ENCODE measurements at places on chromosomes 16 and 17.

- H3K27ac ChIP-seq = no peak overlapping the region
- no peak overlapping the region for H3K4me3 ChIP-seq
- H3K36me3 ChIP-seq = no peaks in the 10 kb centered on the region
- no peaks in the 10 kb centered on the region for H3K4me1 ChIP-seq
Observed at GRCh38 chr17:77579131-77579530, 379.4 kb upstream of the TNRC6C start.

DNA sequence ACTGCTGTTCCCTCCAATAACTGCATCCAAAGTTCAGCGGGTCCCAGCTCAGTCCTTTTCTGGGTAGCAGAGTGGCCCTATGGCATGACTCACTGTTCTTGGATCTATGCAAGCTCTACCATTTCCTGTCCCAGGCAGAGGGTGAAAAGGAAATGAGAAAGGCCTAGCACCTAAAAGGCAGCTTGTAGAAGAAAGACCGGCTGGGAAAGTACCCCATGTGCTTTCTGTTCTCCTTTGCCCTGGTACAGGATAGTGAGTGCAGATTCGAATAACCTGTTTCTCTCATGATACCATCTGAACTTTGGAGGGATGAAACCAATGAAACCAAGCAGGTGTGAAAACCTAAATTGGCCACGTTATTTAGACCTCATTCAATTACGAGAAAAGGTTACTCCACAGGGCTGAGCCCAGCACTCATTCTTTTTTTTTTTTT, 12.7 kb upstream of the HASPIN start:
- H3K27me3 ChIP-seq = no peaks in the 10 kb centered on the region
- peak overlapping the region; percentile 87 for H3K27ac ChIP-seq
- peaks cover 83% of the 10 kb centered on the region for H3K4me1 ChIP-seq
- H3K4me3 ChIP-seq = no peak overlapping the region
- no peaks in the 10 kb centered on the region for H3K36me3 ChIP-seq

DNA sequence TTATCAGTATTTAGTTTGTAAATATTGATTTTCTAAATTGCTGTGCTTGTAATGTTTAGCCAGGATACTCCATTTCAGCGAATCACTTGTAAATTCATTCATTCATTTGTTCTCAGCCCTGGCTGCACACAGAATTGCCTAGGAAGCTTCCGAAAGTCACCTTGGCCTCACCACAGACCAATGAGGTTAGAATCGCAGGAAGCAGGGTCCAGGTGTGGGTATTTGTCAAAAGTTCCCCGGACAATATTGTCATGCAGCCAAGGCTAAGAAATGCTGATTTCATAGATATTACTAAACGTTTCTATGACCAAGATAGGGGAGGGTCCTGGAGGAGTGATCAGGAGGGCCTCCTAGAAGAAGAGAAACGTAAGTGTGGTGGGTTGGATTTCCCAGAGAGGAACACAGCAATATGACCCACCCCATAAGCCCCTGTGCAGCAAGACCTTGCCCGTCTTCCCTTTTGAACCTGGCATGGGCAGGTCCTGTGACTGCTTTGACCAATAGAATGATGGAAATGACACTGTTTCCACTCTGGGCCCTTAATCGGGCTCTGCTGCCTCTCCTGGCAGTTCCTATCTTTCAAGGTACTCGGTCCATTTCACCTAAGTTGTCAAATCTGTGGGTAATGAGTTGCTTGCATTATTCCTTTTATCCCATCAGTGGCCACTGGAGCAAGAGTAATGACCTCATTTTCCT, 238.7 kb downstream of the FOXL1 start:
- H3K36me3 ChIP-seq = no peaks in the 10 kb centered on the region
- no peak overlapping the region for H3K27ac ChIP-seq
- no peak for DNase-seq
- no peaks in the 10 kb centered on the region for H3K4me1 ChIP-seq
- H3K27me3 ChIP-seq = no peaks in the 10 kb centered on the region
- H3K4me3 ChIP-seq = no peak overlapping the region

DNA sequence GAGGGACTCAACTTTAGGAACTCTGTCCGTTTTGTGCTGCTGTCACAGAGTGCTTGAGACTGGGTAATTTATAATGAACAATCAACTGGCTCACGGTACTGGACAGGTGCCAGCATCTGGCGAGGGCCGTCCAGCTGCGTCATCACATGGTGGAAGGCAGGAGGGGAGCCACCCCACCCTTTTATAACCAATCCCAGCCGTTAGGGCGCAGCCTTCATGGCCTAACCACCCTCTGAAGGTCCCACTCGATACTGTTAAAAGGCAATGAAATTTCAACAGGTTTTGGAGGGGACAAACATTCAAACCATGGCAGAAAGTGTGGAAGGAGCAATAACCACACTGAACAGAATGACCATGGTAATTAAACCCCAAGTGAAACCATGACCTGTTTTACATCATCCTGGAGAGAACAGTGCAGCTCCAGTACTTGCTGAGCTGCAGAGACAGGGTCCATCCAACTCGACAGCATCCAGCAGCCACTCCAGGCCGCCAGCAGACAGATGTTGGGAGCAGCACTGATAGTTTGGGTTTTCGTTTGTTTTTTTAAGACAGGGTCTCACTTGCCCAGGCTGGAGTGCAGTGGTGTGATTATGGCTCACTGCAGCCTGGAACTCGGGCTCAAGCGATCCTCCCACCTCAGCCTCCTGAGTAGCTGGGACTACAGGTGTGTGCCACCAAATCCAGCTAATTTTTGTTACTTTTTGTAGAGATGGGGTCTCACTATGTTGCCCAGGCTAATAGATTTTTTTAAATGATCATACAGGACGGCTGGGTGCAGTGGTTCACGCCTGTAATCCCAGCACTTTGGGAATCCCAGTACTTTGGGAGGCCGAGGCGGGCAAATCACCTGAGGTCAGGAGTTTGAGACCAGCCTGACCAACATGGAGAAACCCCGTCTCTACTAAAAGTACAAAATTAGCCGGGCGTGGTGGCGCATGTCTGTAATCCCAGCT, 11.0 kb downstream of the CHMP6 start:
- peaks cover 52% of the 10 kb centered on the region for H3K4me1 ChIP-seq
- no peak overlapping the region for H3K4me3 ChIP-seq
- peaks cover 12% of the 10 kb centered on the region for H3K27me3 ChIP-seq
- H3K36me3 ChIP-seq = peaks cover under 1% of the 10 kb centered on the region

DNA sequence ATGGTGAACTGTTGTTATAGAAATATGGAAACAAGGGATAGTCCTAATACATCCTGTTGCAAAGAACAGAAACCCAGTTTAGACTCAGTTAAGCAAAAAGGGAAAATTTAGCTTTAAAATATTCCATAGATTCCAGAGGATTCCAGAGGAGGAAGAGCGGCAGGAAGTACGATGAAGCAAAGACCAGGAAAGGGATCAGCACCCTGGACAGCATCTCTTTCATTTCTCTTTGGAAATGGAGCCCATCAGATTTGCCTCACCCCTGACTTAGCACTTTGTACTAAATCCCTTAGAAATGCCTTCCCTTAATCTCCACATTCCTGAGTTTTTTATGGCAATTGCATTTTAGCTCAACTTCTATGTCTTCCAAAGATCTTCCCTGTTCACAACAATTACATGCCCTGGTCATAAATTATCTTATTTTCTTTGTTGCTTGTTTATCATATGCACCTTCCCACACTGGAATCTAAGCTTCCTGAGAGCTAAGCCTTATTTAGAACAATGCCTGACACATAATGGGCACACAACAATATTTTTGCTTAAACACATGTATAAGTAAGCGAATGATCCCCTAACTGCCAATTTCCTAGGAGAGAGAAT, 150.0 kb upstream of the RBFOX1 start:
- no peak overlapping the region for H3K27ac ChIP-seq
- no peaks in the 10 kb centered on the region for H3K4me1 ChIP-seq
- no peak for DNase-seq
- H3K4me3 ChIP-seq = no peak overlapping the region
- no peaks in the 10 kb centered on the region for H3K27me3 ChIP-seq
- no peaks in the 10 kb centered on the region for H3K36me3 ChIP-seq

- peak overlapping the region; percentile 62 for H3K27ac ChIP-seq
- H3K27me3 ChIP-seq = no peaks in the 10 kb centered on the region
- no peaks in the 10 kb centered on the region for H3K36me3 ChIP-seq
Observed at GRCh38 chr17:41777574-41778188, 8.8 kb downstream of the JUP start.

DNA sequence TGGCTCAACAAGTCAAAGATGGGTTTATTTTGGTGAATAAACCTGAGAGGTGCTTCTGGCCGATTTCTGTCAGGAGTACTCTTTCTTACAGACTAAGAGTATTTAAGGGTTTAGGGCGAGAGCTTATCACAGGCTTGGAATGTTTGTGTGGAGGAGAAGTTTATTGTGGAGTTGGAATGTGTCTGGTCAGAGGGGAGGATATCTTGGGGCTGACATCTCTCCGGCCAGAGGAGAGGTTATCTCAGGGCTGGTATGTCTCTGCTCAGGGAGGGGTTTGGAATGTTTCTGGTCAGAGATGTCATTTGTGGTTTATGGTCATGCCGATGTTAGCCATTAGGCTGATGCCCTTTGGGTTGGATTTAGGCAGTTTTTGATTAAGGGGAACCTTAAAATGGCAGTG, 236.4 kb upstream of the EEF2KMT start:
- DNase-seq = no peak
- peaks cover 12% of the 10 kb centered on the region for H3K27me3 ChIP-seq
- no peak overlapping the region for H3K27ac ChIP-seq
- H3K36me3 ChIP-seq = no peaks in the 10 kb centered on the region
- H3K4me3 ChIP-seq = no peak overlapping the region

GRCh38 chr17:61161615-61162134, 238.0 kb upstream of the TBX2 start:
- no peaks in the 10 kb centered on the region for H3K4me1 ChIP-seq
- no peak overlapping the region for H3K27ac ChIP-seq
- no peaks in the 10 kb centered on the region for H3K36me3 ChIP-seq
- DNase-seq = no peak
- no peaks in the 10 kb centered on the region for H3K27me3 ChIP-seq

- no peaks in the 10 kb centered on the region for H3K27me3 ChIP-seq
- DNase-seq = no peak
- peak overlapping the region; percentile 73 for H3K4me3 ChIP-seq
- peaks cover 7% of the 10 kb centered on the region for H3K36me3 ChIP-seq
- peaks cover 12% of the 10 kb centered on the region for H3K4me1 ChIP-seq
- H3K27ac ChIP-seq = peak overlapping the region; percentile 39
Observed at GRCh38 chr17:65556910-65557348, 4.5 kb downstream of the AXIN2 start.

DNA sequence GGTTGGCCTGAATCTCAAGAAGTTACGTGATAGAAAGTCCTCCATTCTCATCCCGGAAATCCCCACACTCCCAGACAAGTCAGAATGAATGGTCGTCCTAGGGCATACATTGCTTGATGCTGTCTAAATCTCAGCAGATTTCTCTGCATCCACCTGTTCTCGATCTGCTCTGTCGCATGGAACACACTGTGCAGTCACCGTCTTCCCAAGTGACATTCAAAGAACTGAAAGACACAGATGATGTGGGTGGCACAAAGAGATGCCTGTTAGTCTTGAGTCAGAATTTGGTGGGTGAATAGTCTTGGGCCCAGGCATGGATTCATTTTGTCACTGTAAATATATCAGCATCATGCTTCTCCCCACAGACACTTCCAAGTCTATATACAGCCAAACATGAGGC, 518 bp upstream of the KRTAP9-3 start:
- no peak overlapping the region for H3K27ac ChIP-seq
- H3K4me1 ChIP-seq = no peaks in the 10 kb centered on the region
- H3K36me3 ChIP-seq = no peaks in the 10 kb centered on the region
- H3K27me3 ChIP-seq = peaks cover 5% of the 10 kb centered on the region

DNA sequence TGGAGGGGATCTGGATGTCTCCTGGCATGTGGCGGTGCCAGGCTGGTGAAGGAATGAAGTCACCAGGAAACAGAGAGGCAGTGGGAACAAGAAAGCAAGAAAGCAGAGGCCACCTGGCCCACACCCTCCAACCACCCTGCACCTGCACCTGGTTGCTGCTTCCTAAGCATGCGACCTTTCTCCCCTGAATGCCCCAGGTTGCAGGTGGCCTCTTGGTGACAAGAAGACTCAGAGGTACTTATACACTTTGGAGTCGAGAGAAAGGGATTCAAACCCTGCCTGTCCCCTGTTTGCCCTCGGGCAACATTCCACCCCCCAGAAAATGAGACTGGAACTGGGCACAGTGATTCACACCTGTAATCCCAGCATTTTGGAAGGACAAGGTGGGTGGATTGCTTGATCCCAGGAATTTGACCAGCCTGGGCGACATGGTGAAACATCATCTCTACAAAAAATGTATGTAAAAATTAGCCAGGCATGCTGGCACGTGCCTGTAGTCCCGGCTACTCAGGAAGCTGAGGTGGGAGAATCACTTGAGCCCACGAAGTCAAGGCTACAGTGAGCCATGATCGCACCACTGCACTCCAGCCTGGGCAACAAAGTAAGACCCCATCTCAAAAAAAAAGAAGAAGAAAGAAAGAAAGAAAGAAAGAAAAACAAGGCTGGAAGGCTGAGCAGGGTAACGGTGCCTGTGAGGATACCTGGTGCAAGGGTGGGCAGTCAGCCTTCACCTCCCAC, 34.6 kb upstream of the TNRC6C start:
- H3K4me1 ChIP-seq = no peaks in the 10 kb centered on the region
- H3K27me3 ChIP-seq = peaks cover 10% of the 10 kb centered on the region
- DNase-seq = no peak
- H3K27ac ChIP-seq = no peak overlapping the region

DNA sequence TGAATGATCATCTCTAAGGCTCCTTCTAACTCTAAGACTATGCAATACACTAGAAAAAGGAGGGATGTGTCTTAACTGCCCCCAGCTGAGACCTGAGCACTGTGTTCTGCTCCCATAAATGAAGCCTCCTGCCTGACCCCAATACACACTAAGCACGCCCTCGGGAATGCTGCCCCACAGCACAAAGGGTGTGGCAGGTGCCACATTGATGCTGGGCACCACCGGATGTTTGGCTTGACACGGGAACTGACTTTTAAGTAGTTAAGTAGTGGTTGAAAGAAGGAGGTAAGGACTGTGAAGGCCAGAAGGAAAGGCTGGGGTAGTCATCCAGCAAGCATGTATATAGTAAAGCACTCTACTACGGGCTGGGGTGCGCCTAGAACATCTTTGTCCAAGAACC, 4.0 kb downstream of the GSDMA start:
- peak overlapping the region; percentile 63 for H3K27ac ChIP-seq
- no peak overlapping the region for H3K4me3 ChIP-seq
- DNase-seq = no peak
- no peaks in the 10 kb centered on the region for H3K36me3 ChIP-seq
- H3K4me1 ChIP-seq = no peaks in the 10 kb centered on the region

DNA sequence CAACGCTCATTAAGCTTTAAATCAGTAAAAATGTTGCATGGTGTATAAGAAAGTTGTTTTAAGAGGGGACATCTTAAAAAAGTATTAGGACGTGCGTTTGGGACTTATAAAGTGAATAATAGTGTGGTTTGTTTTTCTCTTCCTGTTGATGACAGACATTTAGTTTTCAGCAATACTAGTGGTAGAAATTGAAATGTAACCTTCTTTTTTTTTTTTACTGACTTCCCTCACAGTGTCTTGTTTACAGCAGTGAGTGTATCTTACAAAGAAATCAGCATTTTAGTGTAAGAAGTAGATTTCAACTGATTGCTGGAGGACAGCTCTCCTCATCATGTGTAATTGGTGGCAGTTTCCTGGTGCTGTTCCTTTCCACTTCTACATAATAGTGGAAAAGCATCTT, 39.6 kb downstream of the CYLD start:
- no peaks in the 10 kb centered on the region for H3K27me3 ChIP-seq
- H3K36me3 ChIP-seq = no peaks in the 10 kb centered on the region
- H3K4me3 ChIP-seq = no peak overlapping the region
- H3K4me1 ChIP-seq = no peaks in the 10 kb centered on the region
- H3K27ac ChIP-seq = no peak overlapping the region
- no peak for DNase-seq

Measured in spleen (tissue), 13 donors.